Activated CD4-positive, alpha-beta memory T cell treated with anti-CD3 and anti-CD28 coated beads, Interleukin-2, amount 10 ng/mL, durations not matched to agents 7 days and 5 days (primary cell): ENCODE measurements at places on chromosomes 1 and 21. TPM values are rescaled to one million over a fixed set of nuclear protein-coding genes. Genes with fewer than 3 reads are reported as not detected.

DNA sequence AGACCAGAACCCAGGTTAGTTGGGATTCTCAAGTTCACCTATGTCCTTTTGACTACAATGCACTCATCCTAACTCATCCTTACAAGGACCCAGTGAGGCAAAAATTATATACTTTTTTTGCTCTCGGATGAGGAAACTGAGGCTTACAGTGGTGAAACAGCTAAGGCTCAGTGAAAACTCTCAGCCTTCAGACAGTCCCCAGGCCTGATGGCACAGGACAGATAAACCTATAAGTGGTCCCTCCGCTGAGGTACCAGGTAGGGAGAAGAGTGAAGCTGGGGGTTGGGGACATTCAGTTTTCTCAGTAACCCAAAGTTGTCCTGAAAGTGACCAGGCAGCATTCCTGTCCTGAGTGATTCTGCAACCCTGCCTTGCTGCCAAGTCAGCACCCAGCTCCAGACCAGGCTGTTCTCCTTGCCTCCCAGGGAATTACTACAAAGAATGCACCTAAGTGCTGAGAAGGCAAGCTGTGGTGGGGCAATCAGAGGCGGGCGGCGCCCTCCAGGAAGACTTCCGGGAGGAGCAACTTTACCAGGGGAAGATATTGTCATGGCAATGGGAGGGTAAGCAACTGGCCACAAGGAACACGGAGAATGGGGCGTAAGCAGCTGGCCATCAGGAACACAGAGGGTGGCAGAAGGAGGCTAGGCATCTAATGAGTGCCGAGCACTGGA is 4.6 kb downstream of the TENT5B start:
- no peak overlapping the region for H3K27ac ChIP-seq
- no peak for DNase-seq
- H3K4me3 ChIP-seq: no peak overlapping the region
- no peaks in the 10 kb centered on the region for H3K36me3 ChIP-seq
- peaks cover 6% of the 10 kb centered on the region for H3K4me1 ChIP-seq

DNA sequence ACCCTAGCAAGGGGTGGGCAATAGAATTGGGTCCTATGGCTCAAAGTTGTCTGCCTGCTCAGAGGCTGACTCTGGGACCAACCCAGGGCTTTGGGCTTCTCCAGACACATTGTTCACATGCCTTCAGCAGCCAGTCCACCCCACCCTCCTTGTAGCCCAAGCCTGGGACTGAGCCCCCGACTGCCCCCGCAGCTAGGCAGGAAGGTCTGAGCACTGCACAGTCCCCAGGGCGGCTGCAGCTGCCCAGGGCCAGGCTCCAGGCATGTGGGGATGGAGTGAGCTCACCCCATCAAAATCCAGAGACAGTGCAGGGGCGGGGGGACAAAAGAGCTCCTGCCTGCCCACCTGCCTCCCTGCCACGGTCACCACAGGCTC is 35.6 kb downstream of the HSPG2 start:
- no peaks in the 10 kb centered on the region for H3K27me3 ChIP-seq
- H3K4me1 ChIP-seq: peaks cover 4% of the 10 kb centered on the region
- DNase-seq: no peak
- H3K36me3 ChIP-seq: no peaks in the 10 kb centered on the region
- no peak overlapping the region for H3K27ac ChIP-seq

DNA sequence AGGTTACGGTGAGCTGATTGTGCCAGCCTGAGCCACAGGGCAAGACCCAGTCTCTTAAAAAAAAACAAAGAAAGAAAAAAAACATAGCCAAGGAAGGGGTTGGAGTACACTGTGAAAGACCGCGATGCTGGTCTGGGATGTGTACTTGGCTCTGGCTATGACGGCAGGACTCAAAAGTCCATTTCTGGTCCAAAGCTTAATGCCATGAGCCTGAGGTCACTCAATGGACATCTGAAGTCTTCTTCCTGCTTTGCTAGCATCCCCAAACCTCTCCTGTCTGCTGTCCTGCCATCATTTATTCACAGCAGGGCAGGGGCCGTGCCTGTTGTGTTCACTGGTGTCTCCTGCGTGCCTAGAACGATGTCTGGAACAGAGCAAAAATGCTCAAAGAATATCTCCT is 1.5 kb upstream of the ARHGEF10L start:
- H3K36me3 ChIP-seq: no peaks in the 10 kb centered on the region
- DNase-seq: no peak
- H3K4me3 ChIP-seq: no peak overlapping the region
- H3K4me1 ChIP-seq: peaks cover 2% of the 10 kb centered on the region
- peaks cover 33% of the 10 kb centered on the region for H3K27me3 ChIP-seq

DNA sequence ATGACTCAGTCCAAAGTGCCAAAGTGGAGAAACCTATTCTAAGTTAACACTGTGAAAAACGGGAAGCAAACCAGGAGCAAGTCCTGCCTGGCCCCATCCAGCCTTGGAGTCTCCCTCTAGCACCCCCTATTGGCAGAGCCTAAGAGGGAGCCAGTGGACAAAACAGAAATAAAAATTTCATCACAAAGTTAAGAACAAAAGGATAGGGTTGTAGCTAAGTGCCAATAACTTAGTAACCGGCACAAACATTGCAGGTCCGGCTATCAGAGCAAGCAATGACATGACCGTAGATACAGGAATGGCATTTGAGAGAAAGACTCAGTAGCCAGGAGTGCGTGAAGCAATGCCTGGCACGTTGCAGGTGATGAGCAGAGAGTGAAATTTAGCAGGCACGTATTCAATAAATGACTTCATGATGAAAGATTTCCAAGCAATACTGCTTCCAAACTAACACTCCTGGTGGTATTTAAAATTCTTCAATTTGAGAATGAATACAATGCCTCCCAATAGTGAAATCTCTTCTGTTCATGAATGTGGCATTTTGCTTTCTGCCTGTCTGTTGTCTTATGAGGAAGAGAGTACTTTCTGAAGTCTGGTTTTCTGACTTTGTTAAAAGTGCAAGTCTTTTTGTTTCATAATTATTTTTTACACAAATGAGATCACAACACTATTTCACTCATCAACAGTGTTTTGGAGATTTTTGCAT is 391.0 kb downstream of the OMA1 start:
- DNase-seq: no peak
- no peaks in the 10 kb centered on the region for H3K36me3 ChIP-seq
- H3K27ac ChIP-seq: no peak overlapping the region
- H3K4me1 ChIP-seq: no peaks in the 10 kb centered on the region
- H3K27me3 ChIP-seq: no peaks in the 10 kb centered on the region
- no peak overlapping the region for H3K4me3 ChIP-seq

- no peaks in the 10 kb centered on the region for H3K27me3 ChIP-seq
- H3K4me1 ChIP-seq: no peaks in the 10 kb centered on the region
- no peak overlapping the region for H3K4me3 ChIP-seq
- DNase-seq: no peak
- H3K27ac ChIP-seq: no peak overlapping the region
- no peaks in the 10 kb centered on the region for H3K36me3 ChIP-seq
Measured at GRCh38 chr1:57252597-57253294, 171.1 kb downstream of the DAB1 start.

- no peaks in the 10 kb centered on the region for H3K4me1 ChIP-seq
- DNase-seq: no peak
- no peak overlapping the region for H3K4me3 ChIP-seq
- no peaks in the 10 kb centered on the region for H3K27me3 ChIP-seq
- H3K36me3 ChIP-seq: peaks cover 6% of the 10 kb centered on the region
Measured at GRCh38 chr21:43763901-43764523, 12.1 kb downstream of the CSTB start.

DNA sequence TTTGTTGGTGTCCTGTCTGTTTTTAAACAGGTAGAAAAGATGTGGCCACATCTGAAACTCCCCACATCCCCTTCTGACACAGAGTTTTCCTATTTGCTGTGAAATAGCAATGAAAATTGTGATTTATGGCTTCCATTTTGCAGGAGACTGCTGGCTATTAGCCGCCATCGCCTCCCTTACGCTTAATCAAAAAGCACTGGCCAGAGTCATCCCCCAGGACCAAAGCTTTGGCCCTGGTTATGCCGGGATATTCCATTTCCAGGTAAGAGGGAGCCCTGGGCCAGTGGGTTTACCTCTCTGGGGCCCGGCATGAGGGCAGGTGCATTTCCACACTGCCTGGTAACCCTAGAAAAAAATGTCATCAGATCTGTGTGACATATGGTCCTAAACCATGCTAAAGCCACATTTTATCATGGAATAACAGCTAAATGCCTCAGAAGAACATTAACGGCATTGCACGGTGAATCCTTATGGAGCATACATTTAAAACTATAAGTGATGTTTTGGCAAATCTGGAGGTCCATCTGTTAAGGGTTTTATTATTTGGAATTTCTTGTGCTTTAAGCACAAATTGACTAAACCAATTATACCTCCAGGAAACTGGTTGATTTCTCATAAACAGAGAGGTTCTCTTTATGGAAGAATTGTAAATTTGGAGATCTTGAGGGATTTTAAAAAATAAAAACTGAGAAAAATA is 12.3 kb downstream of the CAPN9 start:
- H3K4me1 ChIP-seq: no peaks in the 10 kb centered on the region
- H3K36me3 ChIP-seq: no peaks in the 10 kb centered on the region
- no peak overlapping the region for H3K4me3 ChIP-seq
- no peak for DNase-seq
- peaks cover 9% of the 10 kb centered on the region for H3K27me3 ChIP-seq
- no peak overlapping the region for H3K27ac ChIP-seq

DNA sequence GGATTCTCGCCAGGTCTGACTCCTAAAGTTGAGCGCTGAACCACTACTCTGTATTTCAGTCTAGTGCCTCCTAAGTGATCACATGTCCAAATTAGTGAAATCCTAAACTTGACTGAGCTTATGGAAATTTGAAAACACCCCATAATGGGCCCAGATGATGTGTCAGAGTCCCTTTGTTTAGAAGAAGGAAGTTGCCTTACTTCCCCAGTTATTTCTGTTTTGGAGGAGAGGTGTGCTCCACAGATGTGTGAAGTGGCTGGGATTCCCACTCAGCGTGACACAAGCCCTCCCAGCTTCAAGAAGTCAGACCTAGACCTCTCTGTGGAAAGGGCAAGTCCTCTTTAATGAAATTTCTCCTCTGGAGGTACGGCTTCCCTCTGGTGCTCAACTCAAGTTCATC is 188.8 kb downstream of the TTLL7 start:
- no peak overlapping the region for H3K4me3 ChIP-seq
- H3K27ac ChIP-seq: no peak overlapping the region
- no peaks in the 10 kb centered on the region for H3K36me3 ChIP-seq
- H3K27me3 ChIP-seq: no peaks in the 10 kb centered on the region

- no peaks in the 10 kb centered on the region for H3K4me1 ChIP-seq
- H3K4me3 ChIP-seq: no peak overlapping the region
- no peaks in the 10 kb centered on the region for H3K36me3 ChIP-seq
- DNase-seq: no peak
- H3K27ac ChIP-seq: no peak overlapping the region
- H3K27me3 ChIP-seq: no peaks in the 10 kb centered on the region
Measured at GRCh38 chr1:103190766-103191165, 82.4 kb upstream of the COL11A1 start.

DNA sequence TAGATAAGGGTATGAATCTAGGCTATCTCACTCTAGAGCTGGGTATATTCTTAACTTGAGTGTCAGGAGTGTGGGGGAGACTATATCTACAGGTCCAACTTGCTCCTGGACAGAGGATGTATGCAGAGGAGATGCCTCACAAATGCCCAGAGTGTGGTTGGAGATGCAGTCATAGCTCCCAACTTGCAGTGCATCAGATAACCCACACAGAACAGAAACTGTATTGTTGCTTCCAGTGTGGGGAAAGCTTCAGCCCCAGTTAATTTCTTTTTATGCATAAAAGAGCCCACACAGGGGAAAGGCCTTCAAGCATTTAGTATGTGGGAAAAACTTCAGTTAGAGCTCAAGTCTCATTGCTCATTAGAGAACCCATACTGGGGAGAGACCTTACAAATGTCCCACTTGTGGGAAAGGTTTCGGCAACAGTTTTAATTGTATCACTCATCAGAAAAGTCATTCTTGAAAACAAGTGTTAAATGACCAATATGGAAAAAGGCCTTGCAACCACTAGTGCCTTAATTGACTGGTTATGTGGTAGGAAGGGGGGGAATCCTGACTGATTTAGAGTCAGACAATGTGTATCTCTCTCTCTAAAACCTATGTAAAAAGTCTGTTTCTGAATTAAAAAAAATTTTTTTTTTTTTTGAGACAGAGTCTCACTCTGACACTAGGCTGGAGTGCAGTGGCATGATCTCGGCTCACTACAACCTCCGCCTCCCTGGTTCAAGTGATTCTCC is 67.9 kb downstream of the EBNA1BP2 start:
- no peak for DNase-seq
- no peak overlapping the region for H3K4me3 ChIP-seq

GRCh38 chr1:111734856-111735255 is 4.3 kb downstream of the INKA2 start:
- H3K27me3 ChIP-seq: peaks cover 16% of the 10 kb centered on the region
- no peak for DNase-seq
- no peak overlapping the region for H3K4me3 ChIP-seq
- H3K4me1 ChIP-seq: peaks cover 28% of the 10 kb centered on the region

DNA sequence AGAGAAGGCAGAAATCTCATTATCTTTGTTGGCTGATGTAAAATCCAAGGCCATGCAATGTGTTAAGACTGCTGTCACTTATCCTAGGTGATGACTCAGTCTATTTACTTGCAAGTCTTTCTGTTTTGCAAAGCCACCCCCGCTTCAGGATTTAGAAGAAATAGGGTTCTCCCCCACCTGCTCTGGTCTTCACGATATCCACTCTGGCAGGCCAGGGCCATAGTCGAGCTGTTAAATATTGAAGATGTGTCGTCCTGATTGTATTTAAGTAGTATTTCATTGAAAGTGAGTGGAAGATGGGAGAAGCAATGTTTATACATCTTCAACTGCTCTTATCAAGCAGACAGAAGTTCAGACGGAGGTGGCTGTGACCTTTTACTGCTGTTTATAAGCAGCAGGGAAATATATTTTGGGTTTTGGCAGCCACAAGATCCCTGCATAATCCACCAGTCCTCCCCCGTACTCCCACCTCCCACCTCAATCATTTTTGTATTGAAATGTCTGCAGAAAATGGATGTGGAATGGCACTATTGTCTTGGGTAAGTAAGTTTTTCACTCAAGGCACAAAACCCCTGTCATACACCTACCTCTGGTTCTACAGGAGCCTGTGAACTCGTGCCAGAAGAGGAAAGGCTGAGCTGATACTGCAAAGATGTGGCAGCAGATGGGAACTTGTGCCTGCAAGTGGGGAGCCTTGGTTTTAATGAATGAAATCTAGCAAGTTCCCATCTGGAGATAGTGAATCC is 117.4 kb downstream of the MRPS6 start:
- H3K27ac ChIP-seq: no peak overlapping the region
- no peak overlapping the region for H3K4me3 ChIP-seq
- no peaks in the 10 kb centered on the region for H3K27me3 ChIP-seq
- DNase-seq: no peak
- peaks cover 2% of the 10 kb centered on the region for H3K36me3 ChIP-seq
- H3K4me1 ChIP-seq: peaks cover 8% of the 10 kb centered on the region

ALG14 gene
- total RNA-seq: 2.4 TPM

CSMD2 gene
- not detected for total RNA-seq

PADI3 gene
- total RNA-seq: not detected

AGBL4 gene
- not detected for total RNA-seq

SMIM1 gene
- total RNA-seq: not detected

IRF6 gene
- 0.10 TPM for total RNA-seq

DNAJC28 gene
- 0.60 TPM for total RNA-seq

POMGNT1 gene
- total RNA-seq: 28.5 TPM

TBX19 gene
- 2.4 TPM for total RNA-seq

CD247 gene
- total RNA-seq: 239 TPM

FBXO28 gene
- 25.5 TPM for total RNA-seq

SELL gene
- 297 TPM for total RNA-seq
